Foreskin keratinocyte (primary cell): ENCODE measurements at places on chromosomes 16 and 17.

DNA sequence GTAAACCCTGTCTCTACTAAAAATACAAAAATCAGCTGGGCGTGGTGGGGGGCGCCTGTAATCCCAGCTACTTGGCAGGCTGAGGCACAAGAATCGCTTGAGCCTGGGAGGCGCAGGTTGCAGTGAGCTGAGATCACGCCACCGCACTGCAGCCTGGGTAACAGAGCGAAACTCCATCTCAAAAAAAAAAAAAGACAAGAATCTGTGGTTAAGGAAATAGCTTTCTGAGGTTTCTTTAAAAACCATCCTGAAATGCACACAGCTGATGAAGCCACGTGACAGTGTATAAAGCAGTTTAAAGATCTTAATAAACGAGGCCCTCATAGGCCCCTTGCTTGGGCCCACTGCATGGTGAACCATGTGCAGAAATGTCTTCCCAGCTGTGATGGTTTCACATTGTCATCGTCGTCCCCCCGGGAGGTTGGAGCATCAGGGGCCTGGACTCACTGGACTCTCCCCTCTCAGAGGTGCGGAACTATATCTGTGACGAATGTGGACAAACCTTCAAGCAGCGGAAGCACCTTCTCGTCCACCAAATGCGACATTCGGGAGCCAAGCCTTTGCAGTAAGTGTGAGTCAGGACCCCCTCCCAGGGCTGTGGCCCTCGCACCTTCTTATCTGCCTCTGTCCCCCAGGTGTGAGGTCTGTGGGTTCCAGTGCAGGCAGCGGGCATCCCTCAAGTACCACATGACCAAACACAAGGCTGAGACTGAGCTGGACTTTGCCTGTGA lies 16.2 kb downstream of the ZNF276 start:
- DNase-seq: no peak

DNA sequence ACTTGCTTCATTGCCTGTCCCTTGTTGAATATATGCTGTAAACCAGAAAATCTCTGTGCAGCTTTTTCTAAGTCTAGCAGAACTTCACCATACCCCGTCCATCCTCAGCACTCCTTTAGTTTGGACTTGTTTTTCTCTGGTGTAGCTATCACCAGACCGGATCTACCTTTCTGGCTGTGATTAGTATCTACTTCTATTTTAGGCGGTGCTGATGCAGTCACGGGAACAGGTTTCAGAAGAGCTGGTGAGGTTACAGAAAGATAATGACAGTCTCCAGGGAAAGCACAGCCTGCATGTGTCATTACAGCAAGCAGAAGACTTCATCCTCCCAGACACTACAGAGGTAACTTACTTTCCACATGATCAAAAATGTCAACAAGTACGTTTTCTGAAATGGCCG lies 46.4 kb downstream of the NUP88 start:
- no peak for DNase-seq

DNA sequence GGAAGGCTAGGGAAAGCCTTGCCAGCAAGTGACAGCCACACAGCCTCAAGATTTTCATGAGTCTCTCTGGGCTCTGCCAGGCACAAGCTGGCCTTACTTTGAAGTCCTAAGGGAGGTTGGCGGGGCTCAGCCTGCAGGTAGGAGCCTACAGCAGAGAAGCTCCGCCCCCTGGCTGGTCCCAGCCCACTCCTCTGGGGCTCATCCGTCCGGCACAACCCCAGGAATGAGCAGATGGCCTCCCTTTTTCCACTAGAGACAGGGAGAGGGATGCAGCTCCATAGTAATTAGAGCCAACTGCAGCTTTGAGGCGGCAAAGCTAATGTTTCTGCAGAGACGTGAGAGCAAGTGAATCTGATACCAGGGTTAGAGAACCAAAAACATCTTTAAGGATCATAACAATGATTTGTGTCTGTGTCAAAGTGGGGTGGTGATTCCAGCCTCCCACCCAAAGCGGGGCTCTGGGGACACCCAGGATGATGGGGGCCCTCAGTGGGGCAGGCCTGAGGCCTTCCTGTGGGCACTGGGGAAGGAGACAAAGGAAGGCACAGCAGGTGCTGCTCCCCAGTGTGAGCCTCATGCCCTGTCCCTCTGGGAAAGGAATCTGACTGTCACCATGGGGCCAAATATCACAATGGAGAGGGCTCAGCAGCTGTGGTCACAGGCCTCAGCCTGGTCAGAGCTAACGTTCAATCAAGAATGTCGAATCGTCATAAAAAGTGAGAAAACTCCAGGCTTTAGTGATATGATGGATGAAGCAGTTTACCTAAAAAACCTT lies 61.5 kb downstream of the RBFOX3 start:
- DNase-seq: no peak

GRCh38 chr16:85304337-85304736 lies 192.1 kb upstream of the CIBAR2 start:
- no peak for DNase-seq

- no peak for DNase-seq
Measured at GRCh38 chr16:87949071-87949744, 2.0 kb upstream of the BANP start.
